Nasal cavity respiratory epithelium epithelial cell of viscerocranial mucosa (primary cell): ENCODE measurements at places on chromosomes 12 and 14. TPM values are rescaled to one million over a fixed set of nuclear protein-coding genes. Genes with fewer than 3 reads are reported as not detected.

RAP1B gene
- total RNA-seq: 161 and 271 TPM in 2 replicates

ERBB3 gene
- total RNA-seq: 35.2 and 43.9 TPM in 2 replicates

TCL1B gene
- not detected in 2 replicates for total RNA-seq

GRIN2B gene
- total RNA-seq: under 0.01 TPM in 2 replicates

GYS2 gene
- total RNA-seq: not detected in 2 replicates

NXPH4 gene
- 1.0 and 14.2 TPM in 2 replicates for total RNA-seq

KSR2 gene
- total RNA-seq: under 0.01 TPM in 2 replicates

SVOP gene
- total RNA-seq: not detected in 2 replicates

IFNG-AS1 gene
- not detected in 2 replicates for total RNA-seq

GALNT4 gene
- 7.2 and 13.2 TPM in 2 replicates for total RNA-seq

PLA2G1B gene
- not detected in 2 replicates for total RNA-seq

KCNK10 gene
- total RNA-seq: under 0.01 TPM in 2 replicates

PRB2 gene
- total RNA-seq: not detected in 2 replicates

PLEKHG7 gene
- total RNA-seq: 0.28 TPM in 1 of 2 replicates, not detected in the other

NGB gene
- total RNA-seq: 0.07 TPM in 1 of 2 replicates, not detected in the other

SLC25A47 gene
- total RNA-seq: 0.07 TPM in 1 of 2 replicates, not detected in the other

GPX2 gene
- 0.71 and 1.0 TPM in 2 replicates for total RNA-seq

TOMM20L gene
- total RNA-seq: not detected in 2 replicates

TSHR gene
- total RNA-seq: not detected in 2 replicates

MEG3 gene
- total RNA-seq: 1.8 and 41.4 TPM in 2 replicates

CBLN3 gene
- 0.34 and 2.5 TPM in 2 replicates for total RNA-seq

RHEBL1 gene
- 0.36 and 1.0 TPM in 2 replicates for total RNA-seq

EXOC3L4 gene
- not detected in 2 replicates for total RNA-seq

TAS2R13 gene
- under 0.01 and 3.3 TPM in 2 replicates for total RNA-seq

PAX9 gene
- total RNA-seq: 2.7 and 8.6 TPM in 2 replicates

CLEC9A gene
- not detected in 2 replicates for total RNA-seq

METTL3 gene
- 34.9 and 49.2 TPM in 2 replicates for total RNA-seq

SLC38A4 gene
- 1.0 and 2.8 TPM in 2 replicates for total RNA-seq

ASCL1 gene
- total RNA-seq: not detected in 2 replicates

IPO4 gene
- 51.8 and 54.3 TPM in 2 replicates for total RNA-seq

DAO gene
- not detected in 2 replicates for total RNA-seq

KRT73 gene
- total RNA-seq: not detected in 2 replicates

OGFOD2 gene
- total RNA-seq: 10.6 TPM in 2 replicates

KRT77 gene
- not detected in 2 replicates for total RNA-seq

MAP3K9 gene
- 12.6 and 29.6 TPM in 2 replicates for total RNA-seq

EIF2S3B gene
- 0.68 and 7.4 TPM in 2 replicates for total RNA-seq

PPP1R1A gene
- total RNA-seq: not detected in 2 replicates

NPFF gene
- not detected in 2 replicates for total RNA-seq

NOVA1 gene
- 0.36 TPM in 1 of 2 replicates, not detected in the other for total RNA-seq

PIANP gene
- not detected in 2 replicates for total RNA-seq

ATG2B gene
- total RNA-seq: 12.0 and 19.5 TPM in 2 replicates

DTX1 gene
- not detected in 2 replicates for total RNA-seq

B4GALNT3 gene
- total RNA-seq: 4.7 and 22.9 TPM in 2 replicates

SDS gene
- total RNA-seq: not detected in 2 replicates

LAG3 gene
- total RNA-seq: 0.07 TPM in 1 of 2 replicates, not detected in the other

C14orf132 gene
- total RNA-seq: 1.4 TPM in 1 of 2 replicates, not detected in the other

ARHGAP9 gene
- not detected in 2 replicates for total RNA-seq

ZFYVE1 gene
- 11.3 and 19.3 TPM in 2 replicates for total RNA-seq

ACOT6 gene
- not detected in 2 replicates for total RNA-seq

CCDC38 gene
- under 0.01 TPM in 1 of 2 replicates, not detected in the other for total RNA-seq

NOS1 gene
- total RNA-seq: under 0.01 and 3.1 TPM in 2 replicates

YBX3 gene
- total RNA-seq: 186 and 340 TPM in 2 replicates

NDUFA9 gene
- 25.3 and 44.0 TPM in 2 replicates for total RNA-seq

LTBP2 gene
- total RNA-seq: 11.6 and 58.5 TPM in 2 replicates

SDR9C7 gene
- total RNA-seq: 0.28 and 2.7 TPM in 2 replicates

PRH2 gene
- 0.34 TPM in 1 of 2 replicates, not detected in the other for total RNA-seq

FZD10 gene
- 1.00 and 7.5 TPM in 2 replicates for total RNA-seq
